Activated CD4-positive, alpha-beta T cell treated with anti-CD3 and anti-CD28 coated beads, Interleukin-2, amount 10 ng/mL, durations not matched to agents 24 days and 14 days (primary cell): ENCODE measurements at places on chromosomes 13 and 19.

DNA sequence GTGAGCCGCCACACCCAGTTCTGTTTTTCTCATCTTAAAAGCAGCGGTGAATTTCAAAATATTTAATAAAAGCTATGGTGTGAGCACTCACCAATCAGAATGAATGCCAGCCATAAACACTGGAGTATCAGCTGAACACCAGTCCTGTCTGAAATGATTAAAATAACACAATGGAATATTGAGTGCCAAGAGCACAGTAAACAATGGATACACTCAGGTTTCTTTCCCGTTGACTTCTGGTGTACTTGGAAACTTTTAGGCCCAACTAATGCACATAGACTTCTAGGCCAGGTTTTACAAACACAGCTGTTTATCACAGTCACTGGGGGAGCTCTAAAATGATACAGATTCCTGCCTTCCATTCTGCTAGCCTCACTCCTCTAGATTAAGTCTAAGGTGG lies 68.3 kb downstream of the SLC6A16 start:
- no peak for DNase-seq

- no peak for DNase-seq
Measured at GRCh38 chr19:18502246-18502637, 19.6 kb downstream of the ELL start.

DNA sequence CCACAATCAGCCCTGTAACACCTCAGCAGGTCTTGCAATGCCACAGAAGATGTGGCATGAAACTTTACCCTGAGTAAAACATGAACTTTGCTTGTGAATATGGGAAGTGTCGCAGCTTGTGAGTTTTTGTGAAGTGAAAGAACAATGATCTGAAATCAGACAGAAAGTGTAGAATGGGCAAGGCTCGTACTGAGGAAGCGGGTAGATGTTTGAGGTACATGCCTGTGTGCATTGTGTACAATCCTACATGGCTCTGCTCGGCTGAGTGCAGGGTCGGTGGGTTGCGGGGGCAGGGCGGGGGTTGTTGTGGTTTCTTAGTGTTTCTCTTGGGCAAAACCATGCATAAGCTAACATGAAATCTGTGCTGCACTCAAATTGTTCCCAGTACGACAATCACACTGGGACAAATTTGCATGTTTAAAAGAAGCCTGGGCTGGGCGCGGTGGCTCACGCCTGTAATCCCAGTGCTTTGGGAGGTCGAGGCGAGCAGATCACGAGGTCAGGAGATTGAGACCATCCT lies 1.1 kb downstream of the NLRP13 start:
- DNase-seq = no peak

DNA sequence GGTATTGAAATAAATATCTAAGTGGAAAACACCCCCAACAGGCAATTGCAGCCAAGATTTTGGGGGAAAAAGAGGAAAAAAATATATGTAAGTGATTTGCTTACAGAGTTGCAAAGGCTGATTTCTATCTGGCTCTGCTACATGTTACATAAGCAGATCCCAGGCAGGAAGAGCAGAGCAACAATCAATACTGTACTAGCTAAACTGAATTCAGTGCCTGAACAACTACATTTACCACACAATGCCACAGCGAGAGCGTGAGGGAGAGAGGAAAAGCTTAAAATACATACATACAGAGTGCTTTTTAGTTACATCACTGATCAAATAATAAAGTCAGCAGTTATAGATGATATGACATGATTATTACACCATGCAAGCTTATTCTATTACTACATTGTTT lies 665.6 kb upstream of the ARGLU1 start:
- DNase-seq = no peak

DNA sequence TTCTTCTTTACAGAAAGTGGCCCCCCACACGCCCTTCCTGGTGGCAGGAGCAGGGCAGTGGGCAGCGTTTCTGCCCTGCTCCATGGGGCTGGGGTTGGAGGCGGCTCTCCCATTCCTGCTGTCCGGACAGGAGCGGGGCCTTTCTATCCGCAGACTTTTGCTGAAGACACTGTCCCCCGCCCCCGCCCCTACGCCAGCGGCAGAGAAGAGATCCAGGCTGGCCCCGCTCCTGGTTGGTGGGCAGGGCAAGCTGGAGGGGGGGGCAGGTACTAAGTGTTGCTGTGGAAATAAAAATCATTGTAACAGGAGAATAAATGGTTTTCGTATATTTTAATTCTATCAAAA lies 81.7 kb downstream of the ZNF429 start:
- no peak for DNase-seq

- no peak for DNase-seq
Measured at GRCh38 chr13:43773602-43774001, 13.2 kb downstream of the ENOX1 start.

GRCh38 chr19:17766543-17767131 lies 15.4 kb downstream of the FCHO1 start:
- DNase-seq = peak; percentile 88

DNA sequence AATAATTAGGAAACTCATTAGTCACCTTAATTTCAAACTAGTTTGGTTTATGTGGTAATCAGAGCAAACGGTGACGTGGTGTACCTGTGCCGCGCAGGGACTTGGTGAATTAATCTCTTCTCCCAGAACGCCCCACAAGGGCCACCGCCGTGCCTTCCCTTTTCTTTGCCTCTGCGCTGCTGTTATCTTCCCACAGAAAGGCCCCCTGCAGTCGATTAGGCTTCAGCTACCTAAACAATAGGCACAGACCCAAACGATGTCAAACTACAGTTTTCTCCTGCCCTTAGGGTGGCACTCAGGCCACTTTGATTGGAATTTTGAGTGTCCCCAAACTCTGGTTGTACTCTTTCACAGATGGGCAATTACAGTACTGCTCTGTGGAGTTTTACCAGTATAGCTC lies 115.5 kb downstream of the GGACT start:
- DNase-seq = no peak

GRCh38 chr13:84607261-84608013 lies 725.2 kb upstream of the SLITRK1 start:
- no peak for DNase-seq

GRCh38 chr13:35888457-35888883 lies 242.7 kb downstream of the DCLK1 start:
- no peak for DNase-seq

DNA sequence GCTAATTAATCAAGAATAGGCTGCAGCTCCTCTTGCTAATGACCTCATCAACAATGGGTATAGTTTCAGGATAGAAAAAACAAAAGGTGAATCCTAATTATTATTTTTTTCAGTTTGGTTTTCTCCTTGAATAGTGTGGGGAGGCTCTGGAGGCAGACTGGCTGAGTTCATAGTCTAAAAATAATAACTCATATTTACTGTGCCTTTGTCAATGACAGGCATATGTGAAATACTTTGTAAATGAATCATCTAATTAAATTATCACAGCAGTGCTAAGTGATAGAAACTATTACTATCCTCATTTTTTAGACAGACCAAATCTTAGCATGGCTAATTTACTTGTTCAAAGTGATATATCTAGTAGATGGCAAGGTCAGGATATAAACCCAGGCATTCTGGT lies 1261.0 kb upstream of the SLC10A2 start:
- DNase-seq = no peak

- DNase-seq = peak; percentile 91
Measured at GRCh38 chr13:113758651-113759524, at the start of gene TMEM255B. Gene TMEM255B, plus strand, starts transcription at chr13:113759226. Its CDS starts 44 bp downstream, at chr13:113759270.

DNA sequence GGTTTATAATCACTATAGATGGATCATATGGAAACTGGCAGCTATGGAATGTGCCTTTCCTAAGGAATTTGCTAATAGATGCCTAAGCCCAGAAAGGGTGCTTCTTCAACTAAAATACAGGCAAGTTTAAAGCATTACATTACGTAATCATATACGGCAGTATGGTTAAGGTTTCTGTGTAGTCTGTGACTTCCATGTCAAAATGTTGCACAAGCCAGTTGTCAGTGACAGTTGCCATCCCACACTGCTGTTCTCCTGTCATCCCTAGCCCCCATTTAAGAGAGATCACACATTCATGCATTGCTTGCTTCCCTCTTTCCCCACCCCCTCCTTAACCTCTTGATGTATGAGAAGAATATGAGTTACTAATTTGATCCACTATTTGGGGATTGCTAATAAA lies 47.3 kb downstream of the BRCA2 start:
- no peak for DNase-seq

GRCh38 chr13:39197647-39198007 lies 159.4 kb downstream of the NHLRC3 start:
- DNase-seq = no peak

DNA sequence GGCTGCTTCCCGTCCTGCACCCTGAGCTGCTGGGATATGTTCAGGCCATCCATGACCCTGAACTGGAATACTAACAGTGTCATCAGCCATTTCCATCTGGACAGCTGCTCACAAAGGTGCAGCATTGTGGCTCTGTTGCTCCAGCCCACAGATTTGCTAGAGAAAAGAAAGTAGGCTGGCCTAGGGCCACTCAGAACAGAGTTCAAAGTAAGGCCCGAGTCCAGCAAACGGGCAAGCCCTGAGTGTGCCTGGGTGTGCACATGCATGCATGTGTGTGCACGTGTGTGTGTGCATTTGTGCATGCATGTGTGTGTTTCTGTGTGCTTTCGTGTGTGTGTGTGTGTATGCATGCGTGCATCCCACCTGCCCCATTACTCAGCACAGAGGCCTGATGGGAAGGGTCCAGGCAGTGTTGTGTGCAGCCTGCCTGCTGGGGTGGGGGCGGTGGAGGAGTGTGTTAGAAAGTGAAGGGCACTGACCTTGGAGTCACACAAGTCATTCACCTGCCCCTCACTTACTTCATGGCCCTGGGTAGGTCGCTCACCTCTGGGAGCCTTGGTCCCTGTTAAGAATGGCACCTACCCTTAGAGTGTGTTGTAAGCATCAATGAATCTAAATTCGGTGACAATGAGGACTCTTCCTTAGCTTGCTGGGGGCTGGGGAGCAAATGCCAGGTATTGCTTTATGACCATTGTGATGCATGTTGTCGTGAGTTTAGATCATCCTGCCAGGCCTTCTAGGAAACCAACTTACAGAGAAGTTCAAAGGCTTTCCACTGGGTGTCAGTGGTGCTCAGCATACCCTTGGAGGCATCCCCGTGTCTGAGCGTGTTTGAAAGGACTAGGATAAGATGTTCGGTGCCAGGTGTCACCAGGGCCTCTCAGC lies 53.2 kb downstream of the GPR12 start:
- DNase-seq = peak; percentile 80
